ENCODE measurements at places on chromosomes 2 and 18.

DNA sequence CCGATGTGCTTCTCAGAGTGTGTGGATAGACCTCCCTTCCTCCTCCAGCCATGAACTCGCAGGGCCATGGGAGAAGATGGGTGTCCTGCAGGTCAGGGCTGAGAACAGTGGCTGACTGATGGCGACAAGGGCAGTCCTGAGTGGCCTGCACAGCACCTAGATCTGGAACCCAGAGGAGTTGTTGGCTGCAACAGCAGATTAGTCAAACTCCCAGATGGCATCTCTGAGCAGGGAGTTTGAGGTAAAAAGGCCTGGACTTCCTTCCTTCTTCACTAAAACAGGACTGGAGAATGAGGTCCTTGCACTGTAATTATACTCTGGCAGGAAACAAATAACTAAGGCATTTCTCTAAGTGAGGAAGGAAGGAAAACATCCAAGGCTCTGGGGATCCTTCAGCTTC is 160.8 kb downstream of the MYCN start:
- DNase-seq = no peak

GRCh38 chr18:61435064-61435652 is 101.9 kb downstream of the CDH20 start:
- no peak for DNase-seq

DNA sequence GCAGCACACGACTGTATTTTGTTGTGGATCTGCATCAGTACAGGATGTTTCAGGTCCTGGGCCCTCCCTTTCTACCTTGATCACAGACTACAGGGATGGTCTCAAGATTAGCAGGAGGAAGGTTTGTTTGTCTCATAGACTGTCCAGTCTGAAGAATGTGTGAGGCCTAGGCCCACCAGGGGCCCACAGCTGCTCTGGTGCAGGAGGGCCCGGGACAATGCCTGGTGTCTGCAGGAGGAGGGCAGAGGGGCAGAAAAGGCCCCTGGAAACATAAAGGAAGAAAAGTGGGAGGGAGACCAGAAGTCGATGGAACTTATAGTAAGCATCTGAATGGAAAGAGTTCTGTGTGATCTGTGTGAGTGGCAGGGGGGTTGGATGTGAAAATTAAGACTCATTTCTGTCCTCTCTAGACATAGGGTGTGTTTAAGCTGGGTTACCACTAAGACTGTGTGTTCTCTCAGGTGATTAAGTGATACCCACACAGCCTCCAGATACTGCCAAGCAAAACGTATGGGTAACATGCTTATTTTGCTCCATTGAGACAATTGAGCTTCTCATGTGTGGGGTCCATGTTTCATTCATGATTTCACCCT is 33.4 kb upstream of the LPIN2 start:
- no peak for DNase-seq

DNA sequence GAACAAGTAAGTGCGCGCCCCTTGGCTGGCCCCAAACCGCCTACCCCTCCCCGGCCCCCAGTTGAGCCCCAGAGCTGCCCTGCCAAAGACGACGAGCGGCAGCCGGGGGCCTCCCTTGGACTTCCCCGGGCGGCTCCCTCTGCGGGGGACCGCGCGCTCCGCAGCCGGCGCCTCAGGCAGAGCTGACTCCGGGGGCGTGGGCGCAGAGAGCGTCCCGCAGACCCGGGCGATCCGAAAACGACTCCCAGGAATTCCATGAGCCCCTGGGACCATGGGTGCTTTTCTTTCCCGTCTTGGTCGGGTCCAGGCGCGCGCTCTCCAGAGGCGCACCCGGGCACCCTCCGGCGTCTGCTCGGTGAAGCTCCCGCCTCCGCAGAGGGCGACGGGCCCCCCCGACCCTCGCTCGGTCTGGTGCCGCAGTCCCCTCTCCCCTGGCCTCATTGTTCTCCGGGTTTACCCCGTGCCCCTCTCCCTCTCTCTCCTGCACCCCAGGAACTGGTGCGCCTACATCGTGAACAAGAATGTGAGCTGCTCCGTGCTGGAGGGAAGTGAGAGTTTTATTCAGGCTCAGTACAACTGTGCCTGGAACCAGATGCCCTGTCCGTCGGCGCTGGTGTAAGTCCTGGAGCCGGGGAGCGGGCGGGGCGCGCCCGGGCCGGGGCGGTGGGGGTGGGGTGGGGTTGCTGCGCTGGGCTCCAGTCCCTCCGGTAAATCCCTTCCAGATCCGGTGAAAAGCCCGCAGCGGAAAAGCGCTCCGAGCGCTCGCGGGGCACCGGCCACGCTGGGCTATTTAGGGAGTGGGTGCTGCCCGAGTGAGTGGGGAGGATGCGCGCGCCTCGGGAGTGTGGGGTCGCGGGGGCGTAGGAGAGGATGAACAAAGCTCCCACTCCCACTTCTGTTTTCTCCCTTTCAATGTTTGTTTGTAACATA is 776 bp downstream of the EMILIN2 start:
- DNase-seq = no peak

DNA sequence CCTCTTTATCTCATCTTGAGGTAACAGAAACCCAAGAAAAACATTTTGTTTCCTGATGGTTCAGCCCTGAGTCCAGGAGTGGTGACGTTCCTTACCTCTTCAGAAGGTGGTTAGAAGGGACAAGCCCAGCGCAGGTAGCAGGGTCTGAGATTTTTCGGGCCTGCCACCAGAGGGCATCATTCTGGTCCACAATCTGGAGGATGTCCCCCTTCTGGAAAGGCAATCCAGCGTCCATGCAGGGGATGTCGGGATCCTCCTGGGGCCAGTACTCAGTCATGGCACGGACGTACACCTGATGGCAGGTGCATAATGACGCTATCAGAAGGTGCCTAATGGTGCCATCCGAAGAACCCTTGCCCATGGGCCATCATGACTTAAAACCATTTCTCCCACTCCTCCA is 17.7 kb downstream of the MPP4 start:
- no peak for DNase-seq

GRCh38 chr2:30264274-30264673 is 32.9 kb downstream of the LBH start:
- DNase-seq = no peak

DNA sequence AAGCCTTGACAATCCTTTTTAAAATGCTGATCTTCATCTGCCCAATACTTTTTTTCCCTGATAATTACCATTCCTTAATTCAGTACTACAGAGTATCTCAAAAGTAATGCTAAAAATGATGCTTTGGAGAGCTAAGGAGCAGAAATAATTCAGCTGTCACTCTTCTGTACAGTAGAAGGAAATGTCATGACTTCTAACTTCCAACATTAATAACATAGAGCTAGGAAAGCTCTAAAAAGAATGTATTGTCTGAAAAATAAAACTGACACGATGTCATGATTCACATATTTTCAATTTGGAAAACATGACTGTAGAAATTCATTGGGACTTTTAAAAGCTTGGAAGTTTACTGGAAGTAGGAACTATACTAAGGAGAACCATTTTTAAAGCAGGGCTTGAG is 212.3 kb downstream of the GULP1 start:
- DNase-seq = no peak

- DNase-seq = no peak
Measured at GRCh38 chr18:13108330-13108729, 110.2 kb upstream of the LDLRAD4 start.

GRCh38 chr2:588074-588645 is 89.0 kb downstream of the TMEM18 start:
- DNase-seq = no peak

GRCh38 chr2:120436460-120436739 is 90.5 kb downstream of the INHBB start:
- DNase-seq = no peak

GRCh38 chr2:200451511-200451910 is 58.4 kb downstream of the KCTD18 start:
- DNase-seq = no peak

GRCh38 chr2:233816334-233816733 is 38.0 kb downstream of the HJURP start:
- DNase-seq = no peak

- DNase-seq = no peak
Measured at GRCh38 chr2:238260883-238261282, 21.0 kb upstream of the HES6 start.

- DNase-seq = no peak
Measured at GRCh38 chr2:25617948-25618646, 55.3 kb downstream of the DTNB start.

- DNase-seq = no peak
Measured at GRCh38 chr2:1230155-1230893, 182.9 kb upstream of the TPO start.

- no peak for DNase-seq
Measured at GRCh38 chr2:167451496-167452289, 563.4 kb downstream of the XIRP2 start.

DNA sequence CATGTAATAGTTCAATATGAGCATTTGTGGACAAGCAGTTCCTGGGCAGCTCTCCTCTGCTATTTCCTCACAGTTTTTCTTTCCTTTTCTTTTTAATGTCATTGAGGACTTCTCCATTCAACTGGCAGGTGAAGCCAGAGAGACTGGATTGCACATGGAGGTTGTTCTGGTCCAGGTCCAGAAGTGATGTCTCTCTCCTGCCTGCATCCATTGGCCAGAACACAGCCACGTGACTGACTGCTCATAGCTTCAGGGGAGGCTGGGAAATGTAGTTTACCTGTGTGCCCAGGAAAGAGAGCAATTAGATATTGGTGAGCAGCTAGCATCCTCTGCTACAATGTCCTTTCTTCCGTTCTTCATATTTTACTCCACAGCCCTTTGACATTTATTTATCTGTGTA is 20.2 kb upstream of the ADAM23 start:
- DNase-seq = no peak

DNA sequence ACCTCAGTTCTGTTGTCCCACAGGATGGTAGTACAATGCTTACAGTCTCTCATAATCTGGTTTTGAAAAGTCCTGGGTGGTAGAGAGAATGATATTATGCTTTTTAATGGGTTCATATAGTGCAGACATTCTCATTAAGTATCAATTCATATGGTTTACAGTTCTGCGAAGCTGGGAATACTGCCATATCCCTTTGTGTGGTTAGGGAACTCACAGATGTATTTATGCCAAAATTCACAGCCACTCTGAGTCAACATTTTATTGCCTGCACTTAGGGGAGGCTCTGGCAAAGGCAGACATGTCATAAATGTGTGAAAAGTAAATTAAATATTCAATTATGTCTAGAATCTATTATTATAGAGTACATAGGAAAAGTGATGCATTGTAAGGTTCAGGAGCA is 808.2 kb downstream of the SUCLG1 start:
- DNase-seq = no peak

DNA sequence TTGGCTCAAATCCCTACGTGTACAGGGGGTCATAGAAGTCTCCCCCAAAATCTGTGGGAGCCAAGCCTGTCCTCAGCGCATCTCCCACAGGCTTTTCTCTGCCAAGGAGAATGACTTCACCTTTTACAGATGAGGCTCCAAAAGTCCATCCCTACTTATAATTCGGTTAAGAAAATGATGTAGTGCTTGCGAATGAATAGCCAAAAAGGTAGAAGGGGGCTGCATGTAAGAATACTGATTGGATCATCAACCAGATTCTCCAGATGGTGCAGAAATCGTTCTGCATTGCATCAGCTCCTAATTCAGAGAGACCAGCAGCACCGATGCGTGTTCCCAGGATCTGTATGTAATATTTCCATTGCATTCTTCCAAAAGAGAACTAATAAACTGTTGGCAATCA is 91.9 kb downstream of the EPHA4 start:
- DNase-seq = no peak

DNA sequence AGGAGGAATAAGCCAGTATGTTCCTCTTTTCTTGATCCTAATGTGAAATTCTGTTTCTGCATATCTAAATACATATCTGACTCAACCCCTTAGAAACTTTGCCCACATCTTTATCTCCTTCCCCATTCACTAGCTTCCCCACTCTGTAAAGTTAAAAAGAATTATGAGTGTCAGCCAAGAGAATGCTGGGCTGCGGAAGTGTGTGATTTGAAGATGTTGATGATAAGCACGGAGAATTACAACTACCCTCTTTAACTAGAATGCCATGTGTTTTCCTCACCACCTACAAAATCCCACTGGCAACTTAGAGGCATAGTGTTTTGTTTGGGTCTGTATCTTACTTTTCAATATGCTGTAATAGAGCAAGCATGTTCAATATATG is 490.4 kb upstream of the FANCL start:
- DNase-seq = no peak

- DNase-seq = peak; percentile 83
Measured at GRCh38 chr2:190655113-190655512, 6.2 kb downstream of the NAB1 start.

DNA sequence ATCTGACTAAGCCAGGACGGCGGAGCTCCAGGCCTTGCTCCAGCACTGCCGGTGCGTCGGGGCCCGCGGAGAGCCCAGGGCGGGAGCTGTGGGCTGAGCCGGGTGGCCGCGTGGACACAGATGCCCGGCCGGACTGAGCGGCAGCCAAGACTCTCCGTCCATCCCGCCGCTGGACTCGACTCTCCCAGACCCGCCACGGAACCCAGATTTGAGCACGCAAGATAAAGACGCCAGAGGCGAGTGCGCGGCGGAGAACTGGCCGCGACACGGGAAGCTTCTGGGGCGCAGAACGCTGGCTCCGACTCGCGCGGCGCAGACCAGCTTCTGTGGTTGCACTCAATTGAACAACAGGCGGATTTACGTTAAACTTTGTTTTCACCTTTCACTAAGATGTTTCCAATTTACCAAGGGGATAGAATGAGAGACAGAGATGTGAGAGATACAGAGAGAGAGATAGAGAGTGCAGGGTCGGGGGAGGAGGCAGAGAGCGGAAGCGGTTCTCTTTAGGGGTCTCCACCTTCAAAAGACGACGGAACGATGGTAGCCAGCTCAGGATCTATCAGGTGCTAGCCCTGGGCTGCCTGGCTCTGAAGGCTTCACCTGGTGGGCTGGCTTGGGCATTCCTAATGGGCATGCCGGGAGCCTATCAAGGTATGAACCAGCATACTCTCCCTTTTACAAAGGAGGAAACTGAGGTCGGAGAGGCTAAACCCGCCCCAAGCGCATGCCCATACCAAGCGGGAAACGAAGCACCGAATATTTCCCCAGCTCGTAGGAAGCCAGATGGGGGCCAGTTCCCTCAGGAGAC is 10.4 kb upstream of the EN1 start:
- no peak for DNase-seq

- DNase-seq = no peak
Measured at GRCh38 chr2:129006135-129006886, 687.6 kb upstream of the HS6ST1 start.

DNA sequence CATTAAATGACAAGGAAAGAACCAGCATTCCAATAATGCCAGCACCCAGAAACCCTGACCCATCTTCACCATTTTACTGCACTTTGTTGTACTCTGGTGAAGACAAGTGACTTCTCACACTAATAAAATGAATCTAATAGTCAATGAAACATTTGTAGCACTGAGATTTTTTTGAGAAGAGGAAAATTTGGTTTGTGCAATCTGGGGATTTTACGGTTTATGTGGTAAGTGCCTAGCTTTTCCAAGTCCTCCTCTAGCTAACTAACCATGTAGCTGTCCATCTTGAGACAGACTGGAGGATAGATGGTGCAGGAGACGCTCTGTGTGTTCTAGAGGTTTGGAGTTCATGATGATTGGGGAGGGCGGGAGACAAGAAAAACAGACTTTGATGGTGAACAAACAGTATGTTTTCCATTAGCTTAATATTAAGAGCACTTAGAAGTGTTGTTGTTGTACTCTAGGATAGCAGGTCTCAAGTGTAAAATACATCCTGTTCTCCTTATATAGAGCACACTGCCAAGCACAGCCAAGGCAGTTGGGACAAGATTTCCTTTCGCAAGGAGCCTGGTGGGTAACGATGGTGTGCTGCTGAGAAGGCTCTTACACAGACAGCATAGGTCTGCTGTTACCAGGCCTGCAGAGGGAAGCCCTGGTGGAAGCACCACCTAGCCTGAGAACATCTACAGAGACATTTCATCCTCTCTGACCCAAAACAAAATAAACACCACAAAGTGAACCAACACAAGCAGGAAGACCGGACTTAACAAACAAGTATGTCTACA is 83.7 kb downstream of the BCL11A start:
- DNase-seq = no peak

All from cerebellar nuclear complex (tissue), 1 donor.